Colonic mucosa (tissue), 4 donors: ENCODE measurements at places on chromosomes 12 and 14. TPM values are rescaled to one million over a fixed set of nuclear protein-coding genes. Genes with fewer than 3 reads are reported as not detected.
A peak's percentile ranks its signal among the peaks of the same experiment; 100 is the strongest.

DNA sequence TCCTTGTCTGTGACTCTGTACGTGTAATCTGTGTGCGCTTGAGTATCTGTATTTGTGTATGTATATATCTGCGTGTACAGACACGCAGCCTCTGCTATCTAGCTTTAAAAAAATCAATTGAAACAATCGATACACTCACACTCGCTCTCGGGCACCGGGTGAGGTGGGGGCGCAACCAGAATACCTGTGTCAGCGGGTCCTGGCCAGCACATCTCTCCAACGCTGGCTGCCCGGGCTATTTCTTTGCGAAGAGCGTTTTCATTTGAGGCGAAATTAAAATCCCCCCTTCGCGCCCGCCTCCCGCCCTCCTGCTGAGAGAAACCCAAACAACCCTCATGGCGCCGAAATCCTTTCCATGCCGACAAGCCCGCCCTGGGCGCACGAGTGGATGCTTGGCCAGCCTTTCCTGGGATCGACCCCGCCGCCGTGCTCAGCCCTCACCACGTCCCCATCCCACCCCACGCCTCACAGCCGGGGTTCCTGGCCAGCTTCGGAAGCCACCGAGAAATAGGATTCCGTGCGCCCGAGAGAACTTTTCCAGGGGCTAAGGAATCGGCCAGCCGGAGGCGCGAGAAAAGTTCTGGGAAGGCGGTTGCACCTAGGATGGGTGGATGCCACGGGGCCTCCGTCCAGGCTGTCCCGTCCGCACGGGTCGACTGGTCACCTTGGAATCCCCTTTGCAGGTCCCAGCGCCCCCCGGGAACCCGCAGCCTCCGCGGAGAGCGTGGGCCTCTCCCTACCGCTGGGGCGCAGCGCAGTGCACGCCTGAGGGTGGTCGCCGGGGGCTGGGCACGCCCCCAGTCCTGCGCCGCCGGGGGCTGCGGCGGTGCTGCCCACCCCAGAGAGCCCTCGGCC is 1.0 kb downstream of the ZDHHC22 start:
- DNase-seq, result no peak

The PLD4 gene
- not detected for total RNA-seq

The TEX22 gene
- total RNA-seq, result 1.4 TPM

The ITGA5 gene
- total RNA-seq, result 7.8 TPM

GRCh38 chr14:49971156-49972130 is 78.6 kb downstream of the ARF6 start:
- DNase-seq, result peak; percentile 65

- DNase-seq, result no peak
These were observed 2.0 kb downstream of the PTPN11 start for GRCh38 chr12:112420740-112421139.

GRCh38 chr14:78123650-78124253 is 46.4 kb upstream of the NRXN3 start:
- no peak for DNase-seq

- DNase-seq, result no peak
These were observed 163.7 kb upstream of the IGF1 start for GRCh38 chr12:102643879-102644575.

The POTEG gene
- not detected for total RNA-seq

DNA sequence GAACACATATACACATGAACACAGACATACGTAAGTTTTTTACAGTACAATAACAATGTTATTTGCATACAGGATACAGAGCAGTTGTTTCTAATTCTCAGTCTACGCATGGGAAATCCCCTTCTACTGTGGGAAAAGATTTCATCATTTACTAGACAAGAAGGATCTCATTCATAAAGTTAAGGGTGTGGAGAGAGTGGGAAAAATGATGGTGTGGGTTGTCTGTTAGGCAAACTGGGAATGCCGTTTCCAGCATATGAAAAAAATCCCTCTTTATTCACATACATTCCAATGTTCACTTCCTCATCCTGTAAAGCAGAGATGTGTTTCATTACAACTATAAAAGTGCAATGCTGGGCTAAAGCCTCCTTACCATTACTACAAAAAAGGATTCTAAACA is 120.9 kb downstream of the SINHCAF start:
- DNase-seq, result no peak

The ACADS gene
- total RNA-seq, result 86.0 TPM

DNA sequence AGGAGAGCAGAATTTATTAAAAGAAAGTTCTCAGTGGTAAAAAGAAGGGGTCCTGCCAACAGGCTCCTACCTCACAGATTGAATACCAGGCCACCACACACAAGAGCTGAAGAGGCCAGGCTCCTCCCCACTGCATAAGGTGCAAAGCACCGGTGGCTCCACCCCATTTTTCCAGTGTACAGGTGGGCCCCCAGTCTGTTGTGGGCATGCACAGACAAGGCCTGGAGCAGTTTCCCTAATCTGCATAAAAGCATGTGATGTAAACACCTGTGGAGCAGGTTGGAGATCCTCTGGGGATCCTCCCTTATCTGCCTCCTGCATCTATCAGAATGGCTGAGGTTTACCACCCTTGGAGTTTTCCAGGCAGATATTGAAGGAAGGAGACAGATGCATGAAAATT is 45.7 kb upstream of the PDZRN4 start:
- DNase-seq, result no peak

- peak; percentile 74 for DNase-seq
These were observed 31.9 kb downstream of the FOS start for GRCh38 chr14:75310295-75311111.

- DNase-seq, result no peak
These were observed 64.8 kb downstream of the PRICKLE1 start for GRCh38 chr12:42524716-42525115.

- no peak for DNase-seq
These were observed 10.1 kb downstream of the FBXL14 start for GRCh38 chr12:1584326-1584725.

DNA sequence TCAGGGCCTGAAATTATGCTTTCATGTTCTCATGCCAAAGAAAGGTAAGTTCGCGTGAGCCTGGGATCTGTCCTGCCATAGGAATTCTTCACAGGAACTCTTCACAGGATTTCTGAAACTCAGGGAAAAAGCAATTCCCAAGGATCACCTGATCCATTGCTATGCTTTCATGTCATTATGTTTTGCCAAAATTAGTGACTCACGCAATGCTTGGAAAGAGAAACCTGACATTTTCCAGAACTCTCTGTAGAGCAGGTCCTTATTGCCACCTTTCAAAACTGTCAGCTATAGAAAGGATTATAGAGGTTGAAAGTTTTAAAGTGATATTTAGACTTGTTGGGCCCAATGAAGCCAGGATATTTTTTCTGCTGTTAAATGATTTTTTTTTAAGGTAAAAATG is 6.3 kb upstream of the KCNJ8 start:
- no peak for DNase-seq

- no peak for DNase-seq
These were observed 12.0 kb upstream of the SINHCAF start for GRCh38 chr12:31337952-31338351.

DNA sequence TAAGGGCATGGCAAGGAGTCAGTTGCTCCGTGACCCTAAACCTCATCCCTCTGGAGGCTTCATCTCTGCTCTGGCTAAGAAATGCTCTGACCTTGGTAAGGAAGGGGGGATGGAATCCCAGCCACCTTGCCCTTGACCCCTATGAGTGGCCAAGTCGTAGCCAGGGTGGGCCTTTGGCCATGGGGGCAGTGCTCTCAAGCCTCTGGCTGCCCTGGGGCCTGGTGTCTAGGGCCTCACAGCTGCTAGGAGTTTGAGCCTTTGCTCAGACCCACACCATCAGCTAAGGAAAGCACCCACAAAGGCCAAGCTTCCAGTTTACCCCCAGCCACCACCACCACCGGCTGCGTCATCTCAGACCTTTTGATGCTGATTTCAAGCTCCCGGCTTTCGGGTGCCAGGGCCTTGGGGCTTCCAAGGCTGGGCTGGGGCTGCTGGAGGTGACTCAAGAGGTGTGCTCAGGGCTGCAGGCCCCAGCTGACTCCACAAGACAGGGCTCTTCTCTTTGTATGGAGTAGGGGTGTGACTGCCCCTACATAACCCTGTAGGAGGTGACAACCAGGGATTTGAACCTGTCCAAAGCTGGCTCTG is 3.7 kb downstream of the ASB2 start:
- DNase-seq, result no peak

- no peak for DNase-seq
These were observed 30.9 kb upstream of the PLEKHG3 start for GRCh38 chr14:64673316-64673715.

DNA sequence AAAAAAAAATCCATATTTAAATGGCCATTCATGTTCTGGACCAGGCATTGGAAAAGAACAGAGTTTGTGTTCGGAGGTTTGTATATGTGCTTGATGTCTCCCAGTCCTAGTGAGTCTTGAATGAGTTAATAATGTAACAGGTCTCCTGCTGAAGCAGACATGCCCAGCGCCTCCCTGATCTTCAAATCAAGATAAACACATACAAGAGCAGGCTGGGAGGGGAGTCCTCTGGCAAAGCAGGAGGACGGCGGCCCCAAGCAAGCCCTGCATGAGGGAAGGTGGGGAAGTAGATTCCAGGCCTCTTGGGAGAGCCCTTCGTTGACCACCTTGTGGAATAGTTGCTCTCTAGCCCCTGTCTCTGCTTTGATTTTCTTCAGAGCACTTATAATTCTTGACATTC is 156.3 kb downstream of the ZFP36L1 start:
- DNase-seq, result peak; percentile 12

DNA sequence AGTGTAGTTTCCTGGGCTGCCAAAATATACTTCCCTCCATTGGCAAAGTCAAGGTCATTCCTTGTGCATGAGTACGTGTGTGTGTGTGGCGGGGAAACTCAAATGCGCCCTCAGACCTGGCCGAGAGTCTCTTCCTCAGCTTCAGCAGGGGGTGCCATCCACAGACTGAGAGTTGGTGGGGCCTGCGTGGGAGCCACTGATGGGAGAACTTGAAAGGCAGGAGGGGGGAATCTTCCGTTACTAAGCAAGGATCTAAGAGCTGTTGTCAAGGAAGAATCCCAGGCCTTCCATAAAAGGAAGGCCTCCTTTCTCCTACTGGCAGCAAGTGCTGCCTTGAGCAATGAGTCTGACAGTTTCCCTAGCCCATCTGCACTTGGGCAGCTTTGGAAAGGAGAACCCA is 274.9 kb downstream of the EMP1 start:
- no peak for DNase-seq

The NPAS3 gene
- total RNA-seq, result 0.79 TPM

DNA sequence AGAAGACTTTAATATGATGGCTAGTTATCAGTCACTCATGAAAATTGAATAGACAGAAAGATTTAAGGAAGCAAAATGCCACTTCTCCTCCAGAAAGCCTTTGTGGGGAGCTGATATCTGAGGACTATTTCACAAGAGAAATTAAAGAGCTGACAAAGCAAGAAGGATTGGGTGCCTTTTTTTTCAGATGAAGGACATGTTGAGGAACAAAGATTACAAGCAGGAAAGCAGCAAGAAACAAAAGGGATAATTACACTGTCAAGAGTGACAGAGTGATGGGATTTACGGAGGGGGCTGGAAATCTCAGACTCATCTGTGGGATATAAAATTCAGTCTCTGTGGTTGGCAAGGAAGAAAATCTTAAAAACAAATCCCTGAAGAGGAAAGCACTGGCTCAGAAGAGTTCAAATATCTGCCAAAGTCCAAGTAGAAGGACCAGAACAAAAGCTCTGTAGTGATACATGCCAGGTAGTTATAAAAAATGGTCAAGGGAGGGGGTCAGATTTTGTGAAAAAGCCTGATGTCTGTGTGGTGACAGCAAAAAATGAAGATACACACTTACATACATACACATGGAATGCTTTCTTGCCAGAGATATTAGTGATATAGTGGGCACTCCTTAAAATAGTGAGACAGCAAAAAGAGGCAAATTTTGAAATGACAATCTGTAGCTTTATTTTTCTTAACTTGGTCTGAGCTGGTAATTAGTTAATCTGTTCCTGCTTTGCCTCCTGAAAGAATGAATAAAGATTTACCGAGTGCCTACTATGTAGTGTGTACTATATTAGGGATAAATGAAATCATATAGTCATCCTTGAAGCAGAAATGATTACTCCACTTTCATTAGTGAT is 62.9 kb downstream of the EPS8 start:
- no peak for DNase-seq

The SPX gene
- not detected for total RNA-seq

GRCh38 chr12:40969796-40970195 is 218.3 kb upstream of the PDZRN4 start:
- DNase-seq, result no peak

The LRRC10 gene
- not detected for total RNA-seq

DNA sequence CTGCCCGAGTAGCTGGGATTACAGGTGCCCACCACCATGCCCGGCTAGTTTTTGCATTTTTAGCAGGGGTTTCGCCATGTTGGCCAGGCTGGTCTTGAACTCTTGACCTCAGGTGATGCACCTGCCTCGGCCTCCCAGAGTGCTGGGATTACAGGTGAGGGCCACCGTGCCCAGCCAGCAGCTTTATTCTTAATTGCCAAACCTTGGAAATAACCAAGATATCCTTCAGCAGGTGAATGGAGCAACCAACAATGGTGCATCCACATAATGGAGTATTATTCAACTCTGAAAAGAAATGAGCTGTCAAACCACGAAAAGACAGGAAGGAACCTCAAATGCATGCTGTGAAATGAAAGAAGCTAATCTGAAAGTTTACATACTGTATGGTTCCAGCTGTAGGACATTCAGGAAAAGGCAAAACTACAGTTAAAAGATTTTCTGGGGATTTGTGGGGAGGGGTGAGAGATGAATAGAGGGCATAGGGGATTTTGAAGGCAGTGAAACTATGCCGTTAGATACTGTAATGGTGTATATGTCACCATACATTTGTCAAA is 118.8 kb upstream of the CCND2 start:
- no peak for DNase-seq

The GPR84 gene
- total RNA-seq, result 0.21 TPM

The KERA gene
- total RNA-seq, result not detected

GRCh38 chr12:132168311-132169031 is 24.2 kb downstream of the NOC4L start:
- DNase-seq, result no peak

The B4GALNT1 gene
- 0.88 TPM for total RNA-seq

The ANO2 gene
- total RNA-seq, result 1.1 TPM

- no peak for DNase-seq
These were observed 24.1 kb downstream of the PELI2 start for GRCh38 chr14:56142314-56142713.

DNA sequence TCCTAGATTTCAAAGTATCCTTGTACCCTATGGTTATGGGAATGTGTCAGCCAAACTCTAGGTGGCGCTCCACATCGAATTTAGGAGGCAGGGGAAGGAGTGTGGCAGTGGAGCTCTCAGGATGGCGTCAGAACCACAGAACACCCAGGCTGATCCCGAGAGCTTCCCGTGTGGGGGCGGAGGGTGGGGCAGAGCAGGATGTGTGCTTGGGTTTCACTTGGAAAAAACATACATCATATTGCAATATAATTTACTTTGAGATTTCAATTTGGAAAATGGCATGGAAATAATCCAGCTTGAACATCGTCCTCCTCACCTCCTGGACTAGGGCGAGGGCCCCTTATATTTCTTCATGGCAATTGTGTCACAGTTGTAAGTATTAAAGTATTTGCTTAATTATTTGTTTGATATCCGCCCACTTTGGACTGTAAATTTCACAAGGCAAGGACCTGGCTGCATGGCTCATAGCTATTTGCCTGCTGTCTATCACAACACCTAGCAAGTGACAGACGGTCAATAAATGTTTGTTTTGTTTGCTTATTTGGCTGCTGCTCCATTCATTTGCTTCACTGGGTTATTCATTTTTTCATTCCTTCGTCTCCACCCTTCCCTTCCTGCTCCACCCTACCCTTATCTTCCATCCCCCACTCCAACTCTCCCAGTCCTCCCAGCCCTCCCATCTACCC is 221.5 kb upstream of the HMGA2 start:
- peak; percentile 87 for DNase-seq
